ENCODE measurements at places on chromosomes 13 and 19.

DNA sequence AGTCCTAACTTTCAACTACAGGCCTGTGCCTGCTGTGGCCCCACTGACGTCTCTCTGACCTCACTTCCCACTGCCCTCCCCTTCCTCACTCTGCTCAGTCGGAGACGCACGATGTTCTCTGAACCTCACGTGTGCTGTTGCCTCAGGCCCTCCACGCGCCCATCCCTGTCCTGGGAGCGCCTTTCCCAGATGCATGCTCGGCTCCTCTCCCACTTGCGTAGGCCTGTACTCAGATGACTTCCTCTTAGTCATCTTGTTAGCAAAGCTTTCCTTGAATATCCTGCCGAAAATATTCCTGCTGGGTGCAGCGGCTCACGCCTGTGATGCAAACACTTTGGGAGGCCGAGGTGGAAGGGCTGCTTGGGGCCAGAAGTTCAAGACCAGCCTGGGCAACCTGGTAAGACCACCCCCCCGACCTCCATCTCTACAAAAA, 9.3 kb upstream of the SYT5 start:
- DNase-seq: no peak

- no peak for DNase-seq
These were observed 2.1 kb upstream of the NLRP7 start for GRCh38 chr19:54949412-54949811.

GRCh38 chr19:290372-291005, 714 bp downstream of the PLPP2 start:
- no peak for DNase-seq

DNA sequence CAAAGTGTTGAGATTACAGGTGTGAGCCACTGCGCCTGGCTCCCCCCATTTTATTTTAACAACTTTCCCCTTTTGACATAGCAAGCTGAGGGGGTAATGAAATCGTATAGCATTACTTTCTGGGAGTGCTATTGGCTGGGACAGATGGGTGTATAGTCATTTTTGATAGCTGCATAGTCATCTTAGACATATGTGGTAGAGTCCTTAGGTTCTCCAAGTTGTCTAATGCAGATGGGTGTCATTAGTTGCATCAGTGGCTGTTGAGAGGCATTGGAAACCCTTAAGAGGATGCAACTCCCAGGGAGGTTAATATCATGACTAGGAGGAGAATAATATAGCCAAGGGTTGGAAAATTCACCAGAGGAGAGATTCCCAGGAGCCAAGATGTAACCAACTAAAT, 28.6 kb upstream of the PNMA8B start:
- no peak for DNase-seq

GRCh38 chr13:111360452-111360851, 40.0 kb downstream of the TEX29 start:
- no peak for DNase-seq

GRCh38 chr19:6015841-6016545, 38.1 kb upstream of the RANBP3 start:
- no peak for DNase-seq

DNA sequence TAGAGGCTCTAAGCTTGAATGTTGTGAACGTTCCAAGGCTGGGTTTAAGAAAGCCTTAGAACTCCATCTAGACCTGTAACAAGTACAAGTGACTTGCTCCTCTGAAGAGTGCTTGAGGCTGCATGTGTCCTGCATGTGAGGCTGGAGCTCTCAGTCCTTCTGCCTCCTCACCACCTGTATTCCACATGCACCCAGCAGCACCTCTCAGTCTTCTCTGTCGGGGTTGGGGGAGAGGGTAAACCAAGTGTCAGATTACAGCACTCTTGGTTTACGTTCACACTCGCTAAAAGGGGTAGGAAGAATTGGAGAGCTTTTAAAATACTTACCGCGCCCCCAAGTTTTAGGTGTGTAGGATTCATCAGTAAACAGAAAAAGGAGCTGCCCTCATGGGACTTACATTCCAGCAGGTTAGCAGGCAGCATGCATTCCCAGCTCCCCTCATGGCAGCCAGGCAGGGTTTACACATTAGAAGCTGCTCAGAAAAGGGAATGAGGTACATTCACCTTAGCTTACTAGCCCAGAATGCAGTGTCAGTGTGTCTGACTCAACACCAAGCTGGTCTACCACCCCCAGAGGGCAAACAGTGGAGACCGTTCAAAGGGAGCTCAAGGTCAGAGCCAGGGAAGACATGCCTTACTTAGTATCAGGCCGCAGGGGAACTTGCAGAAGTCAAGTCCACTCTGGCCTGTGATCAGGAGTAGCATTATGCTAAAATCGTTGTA, 248.1 kb downstream of the PCCA start:
- no peak for DNase-seq

DNA sequence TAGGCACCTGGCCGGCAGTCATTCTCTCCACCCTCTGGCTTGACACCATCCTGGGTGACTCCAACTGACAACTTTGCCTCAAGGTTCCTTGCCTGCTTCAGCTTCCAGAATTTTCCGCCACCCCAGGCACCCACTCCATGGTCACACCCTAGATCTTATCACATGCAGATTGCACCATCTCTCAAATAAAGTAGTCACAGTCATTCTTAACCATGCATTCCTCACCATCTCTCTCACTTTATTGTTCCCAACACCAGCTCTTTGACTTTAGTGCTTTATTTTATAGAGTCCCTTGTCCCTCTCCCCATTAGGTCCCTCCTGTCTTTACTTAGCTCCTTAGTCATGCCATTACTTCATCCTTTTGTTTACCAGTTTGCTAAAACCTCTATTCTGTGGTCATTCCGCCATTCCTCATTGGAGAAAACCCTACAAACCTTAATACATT, 351.7 kb downstream of the SPRY2 start:
- DNase-seq: no peak

DNA sequence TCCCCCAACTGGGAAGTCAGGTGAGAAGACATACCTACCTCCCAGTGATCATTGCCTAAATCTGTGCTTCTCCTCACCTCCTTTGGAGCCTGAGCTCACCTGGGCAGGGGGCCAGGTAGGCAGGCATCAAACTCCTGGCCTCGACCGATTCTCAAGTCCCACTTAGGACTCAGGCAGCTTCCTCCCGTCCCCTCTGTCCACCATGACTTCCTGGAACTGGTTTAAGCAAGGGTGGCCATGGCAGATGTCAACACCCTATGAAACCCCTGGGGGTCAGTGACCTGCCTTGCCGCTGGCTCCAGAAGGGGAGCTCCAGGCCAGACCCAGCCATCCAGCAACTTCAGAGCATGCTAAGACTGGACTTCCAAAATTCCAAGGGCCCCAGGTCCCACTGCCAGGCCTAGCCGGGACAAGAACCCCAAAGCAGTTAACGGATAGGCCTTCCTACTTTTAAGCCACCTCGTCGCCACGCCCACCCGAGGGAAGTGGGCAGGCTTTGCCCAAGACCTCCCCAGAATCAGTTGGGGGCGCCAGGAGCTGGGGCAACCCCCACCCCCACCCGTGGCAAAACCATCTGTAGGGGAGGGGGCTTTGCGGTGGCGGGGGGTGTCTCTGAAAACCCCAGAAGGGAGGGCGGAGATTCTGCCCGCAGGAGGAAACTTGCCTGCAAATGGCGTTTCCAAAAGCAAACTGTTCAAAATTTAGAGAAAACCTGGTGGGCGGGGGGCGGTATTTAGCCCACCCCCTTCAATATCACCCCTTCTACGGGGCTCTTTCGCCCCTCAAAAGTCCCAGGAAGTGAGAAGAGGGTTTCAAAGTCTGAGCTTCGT, 657 bp downstream of the PLIN3 start:
- peak; percentile 23 for DNase-seq

- no peak for DNase-seq
These were observed 8.4 kb upstream of the ZNF433 start for GRCh38 chr19:12043752-12044422.

DNA sequence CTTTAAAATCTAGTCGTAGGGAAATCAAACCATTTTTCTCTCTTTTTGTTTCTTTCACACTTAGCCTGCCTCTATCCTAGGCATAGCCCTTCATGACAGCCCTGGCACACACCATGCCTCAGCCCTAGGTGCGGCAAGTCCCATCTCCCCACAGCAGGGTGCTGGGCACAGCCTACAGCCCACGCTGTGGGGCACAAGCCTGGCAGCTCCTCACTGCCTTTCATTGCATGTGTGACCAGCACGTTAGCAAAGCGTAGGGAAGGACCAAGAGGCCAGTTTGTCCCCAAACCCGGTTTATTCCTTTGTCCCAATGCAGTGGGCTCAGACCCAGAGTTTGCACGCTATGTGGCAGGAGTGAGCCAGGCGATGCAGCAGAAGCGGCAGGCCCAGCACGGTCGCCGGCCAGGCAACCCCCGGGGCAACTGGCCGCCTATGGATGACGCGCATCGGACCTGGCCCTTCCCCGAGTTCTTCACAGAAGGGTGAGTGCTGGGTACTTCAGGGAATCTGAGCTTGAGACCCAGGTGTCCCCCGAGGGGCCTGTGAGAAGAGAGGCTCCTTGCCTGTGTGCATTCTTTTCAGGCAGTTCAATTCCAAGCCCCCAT, 17.3 kb upstream of the GPI start:
- DNase-seq: no peak

DNA sequence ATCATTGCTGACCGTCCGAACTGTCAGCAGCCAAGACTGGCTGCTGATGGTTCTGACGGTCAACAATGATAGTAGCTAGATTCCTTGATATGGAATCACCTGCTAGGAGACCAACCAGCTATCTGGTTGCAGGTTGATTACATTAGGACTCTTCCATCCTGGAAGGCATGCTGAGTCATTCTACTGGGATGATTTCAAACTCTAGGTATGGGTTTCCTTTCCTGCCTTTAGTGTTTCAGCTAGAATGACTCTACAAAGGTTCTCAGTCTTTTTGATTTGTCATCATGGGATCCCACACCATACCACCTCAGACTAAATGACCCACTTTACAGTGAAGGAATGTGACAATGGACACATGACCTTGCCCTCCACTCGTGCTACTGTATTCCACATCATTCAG, 138.1 kb upstream of the KL start:
- DNase-seq: no peak

- no peak for DNase-seq
These were observed 599 bp upstream of the F10 start for GRCh38 chr13:113121928-113122471.

DNA sequence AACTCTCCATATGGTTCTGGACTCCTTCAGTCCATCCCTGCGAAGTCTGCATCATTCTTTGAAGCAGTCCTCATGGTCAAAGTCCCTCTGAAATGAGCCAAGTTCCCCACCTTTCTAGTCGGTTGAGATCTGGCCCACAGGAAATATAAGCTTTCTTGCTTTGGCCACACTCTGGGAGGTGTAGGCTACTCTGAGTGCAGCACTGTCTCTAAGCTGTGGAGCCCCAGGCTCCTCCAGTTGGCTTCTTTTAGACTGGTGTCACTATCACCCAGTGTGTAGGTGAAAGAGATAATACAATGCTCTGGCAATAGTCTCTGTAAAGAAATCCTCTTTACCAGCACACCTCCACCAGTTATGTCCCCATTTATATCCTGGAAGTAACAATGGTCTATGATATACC, 486.5 kb upstream of the KLF12 start:
- DNase-seq: no peak

DNA sequence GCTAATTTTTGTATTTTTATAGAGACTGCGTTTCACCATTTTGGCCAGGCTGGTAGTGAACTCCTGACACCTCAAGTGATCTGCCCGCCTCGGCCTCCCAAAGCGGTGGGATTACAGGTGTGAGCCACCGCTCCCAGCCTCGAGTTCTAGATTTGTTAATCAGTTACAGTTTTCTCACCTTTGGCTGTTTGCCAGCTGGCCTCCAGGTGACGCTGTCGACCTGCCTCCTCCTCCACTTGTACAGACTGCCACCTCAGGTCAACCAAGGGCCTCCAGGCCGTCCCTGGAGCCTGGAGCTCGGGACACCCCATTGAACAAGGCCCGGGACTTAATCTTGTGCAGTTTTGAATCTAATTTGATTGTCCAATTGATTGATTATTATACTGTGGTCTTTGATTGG, 45.5 kb downstream of the IER2 start:
- peak; percentile 66 for DNase-seq

- DNase-seq: no peak
These were observed 41.9 kb upstream of the SLC7A9 start for GRCh38 chr19:32911467-32911866.

All from memory B cell (primary cell).